GM12878 (cell line): ENCODE measurements at places on chromosomes 11 and 22. TPM values are rescaled to one million over a fixed set of nuclear protein-coding genes. Genes with fewer than 3 reads are reported as not detected.

- DNase-seq = no peak
These were observed 94.9 kb downstream of the GRIK4 start for GRCh38 chr11:120606211-120607010.

The CCDC116 gene
- 0.18 and 0.29 TPM in 2 replicates for total RNA-seq

DNA sequence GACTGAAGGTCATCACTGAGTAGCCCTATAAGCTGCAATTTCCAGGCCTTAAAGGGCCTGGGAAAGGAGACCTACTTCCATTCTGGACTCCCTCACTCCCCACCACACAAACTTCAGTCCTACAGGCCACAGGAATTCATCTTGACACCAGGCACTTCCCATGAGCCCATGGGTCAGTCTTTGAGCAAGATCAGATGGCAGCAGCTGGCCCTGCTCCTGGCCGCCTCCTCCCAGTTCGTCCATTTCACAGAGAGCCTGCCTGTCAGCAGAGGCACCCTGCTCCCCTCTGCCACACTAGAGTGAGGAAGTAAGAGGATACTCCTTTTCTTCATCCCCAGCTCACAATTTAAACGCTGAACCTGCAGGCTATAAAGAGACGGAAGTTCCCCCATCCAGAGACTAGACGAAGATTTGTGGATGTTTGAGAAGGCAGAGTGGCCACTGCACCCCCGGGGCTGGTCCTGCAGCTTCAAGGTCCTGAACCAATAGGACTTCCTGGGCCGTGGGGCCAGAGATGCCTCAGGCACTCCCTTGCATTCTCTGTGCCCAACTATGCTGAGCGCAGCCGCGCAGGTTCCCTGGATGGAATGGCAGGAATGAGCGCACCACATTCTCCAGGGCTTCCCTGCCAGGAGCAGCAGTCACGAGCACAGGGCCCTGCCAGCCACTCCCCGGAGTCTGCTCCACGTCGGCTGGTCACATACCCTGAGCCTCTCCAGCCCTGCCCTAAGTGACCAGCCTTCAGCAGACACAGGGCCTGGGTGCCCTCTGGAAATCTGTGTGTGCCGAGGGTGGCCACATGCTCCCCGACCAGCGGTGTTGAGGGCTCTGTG, 33.5 kb upstream of the BID start:
- DNase-seq = no peak

DNA sequence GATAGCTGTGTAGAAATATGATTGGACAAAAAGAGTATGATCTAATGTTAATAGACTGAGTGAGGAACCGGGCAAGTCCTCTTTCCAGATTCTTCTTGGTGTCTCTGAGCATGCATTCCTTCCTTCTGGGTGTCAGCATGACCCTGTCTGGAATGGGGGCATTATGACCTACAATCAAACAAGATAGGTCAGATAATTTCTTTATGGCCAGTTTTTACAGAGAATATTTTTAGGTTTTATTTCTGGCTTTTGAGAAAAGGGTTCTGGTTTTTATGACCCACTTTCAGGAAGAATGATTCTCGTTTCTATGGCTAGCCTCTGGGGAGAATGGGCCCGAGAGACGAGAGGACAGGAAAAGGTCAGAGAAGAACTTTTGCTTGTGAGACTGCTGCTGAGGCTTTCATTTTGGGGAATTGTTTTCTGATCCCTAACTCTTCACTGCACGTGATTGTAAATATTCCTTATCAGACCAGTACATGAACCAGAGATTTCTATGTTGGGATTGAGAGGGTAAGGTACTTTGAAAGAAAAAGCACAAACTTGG, 383.8 kb downstream of the AASDHPPT start:
- no peak for DNase-seq

- DNase-seq = no peak
These were observed 411 bp downstream of the PPP6R2 start for GRCh38 chr22:50343541-50343935.

The NPTXR gene
- 0.37 and 0.38 TPM in 2 replicates for total RNA-seq

GRCh38 chr11:103800406-103801114, 235.9 kb upstream of the DDI1 start:
- DNase-seq = no peak

GRCh38 chr22:37381489-37381888, 45.8 kb downstream of the ELFN2 start:
- no peak for DNase-seq

- peak; percentile 82 for DNase-seq
These were observed 16.6 kb downstream of the ASCC2 start for GRCh38 chr22:29821291-29822016.

- DNase-seq = no peak
These were observed 84.7 kb downstream of the TTC28 start for GRCh38 chr22:28594797-28595462.
